Activated CD4-positive, alpha-beta memory T cell treated with anti-CD3 and anti-CD28 coated beads for 36 hours (primary cell): ENCODE measurements at places on chromosomes 13 and 19. TPM values are rescaled to one million over a fixed set of nuclear protein-coding genes. Genes with fewer than 3 reads are reported as not detected.

The COMP gene
- total RNA-seq, result not detected

The MEIOSIN gene
- not detected for total RNA-seq

The SACS gene
- total RNA-seq, result 33.5 TPM

The ZNF841 gene
- 17.0 TPM for total RNA-seq

The BABAM1 gene
- 110 TPM for total RNA-seq

The HPN gene
- 0.21 TPM for total RNA-seq
